ENCODE measurements at places on chromosomes 6 and 20.

DNA sequence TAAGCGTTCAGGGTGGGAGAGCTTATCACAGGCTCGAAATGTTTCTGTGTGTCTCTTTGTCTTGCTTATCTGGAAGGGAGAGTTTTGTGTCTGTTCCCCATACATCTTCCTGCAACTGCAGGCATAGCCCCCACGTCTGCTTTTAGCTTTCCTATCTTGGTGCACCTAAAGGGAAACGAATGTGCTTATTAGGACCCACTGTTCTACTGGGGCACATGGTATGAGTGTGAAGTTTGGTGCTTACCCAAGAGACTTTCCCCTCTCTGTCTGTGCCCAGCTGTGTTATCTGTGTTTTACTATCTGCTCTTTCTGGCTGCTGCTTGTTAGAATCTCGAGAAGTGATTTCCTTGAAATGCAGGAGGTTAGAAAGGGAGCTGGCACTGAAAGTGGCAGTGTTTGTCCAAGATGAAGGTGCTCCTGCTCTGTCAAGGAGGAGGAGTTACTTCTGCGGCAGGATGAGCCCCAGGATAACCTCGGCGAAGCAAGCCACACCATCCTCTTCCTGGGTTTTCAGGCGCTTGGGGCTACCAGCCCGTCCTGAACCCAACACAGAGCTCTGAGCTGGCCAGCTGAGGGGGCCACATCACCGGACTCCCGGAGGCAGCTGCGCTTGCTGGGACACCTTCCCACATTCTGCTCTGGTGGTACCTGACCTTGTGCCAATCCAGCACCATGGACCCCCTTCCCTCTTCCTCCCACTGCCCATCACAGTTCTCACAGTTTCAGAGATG is 23.4 kb downstream of the DYNLT1 start:
- no peak for DNase-seq

DNA sequence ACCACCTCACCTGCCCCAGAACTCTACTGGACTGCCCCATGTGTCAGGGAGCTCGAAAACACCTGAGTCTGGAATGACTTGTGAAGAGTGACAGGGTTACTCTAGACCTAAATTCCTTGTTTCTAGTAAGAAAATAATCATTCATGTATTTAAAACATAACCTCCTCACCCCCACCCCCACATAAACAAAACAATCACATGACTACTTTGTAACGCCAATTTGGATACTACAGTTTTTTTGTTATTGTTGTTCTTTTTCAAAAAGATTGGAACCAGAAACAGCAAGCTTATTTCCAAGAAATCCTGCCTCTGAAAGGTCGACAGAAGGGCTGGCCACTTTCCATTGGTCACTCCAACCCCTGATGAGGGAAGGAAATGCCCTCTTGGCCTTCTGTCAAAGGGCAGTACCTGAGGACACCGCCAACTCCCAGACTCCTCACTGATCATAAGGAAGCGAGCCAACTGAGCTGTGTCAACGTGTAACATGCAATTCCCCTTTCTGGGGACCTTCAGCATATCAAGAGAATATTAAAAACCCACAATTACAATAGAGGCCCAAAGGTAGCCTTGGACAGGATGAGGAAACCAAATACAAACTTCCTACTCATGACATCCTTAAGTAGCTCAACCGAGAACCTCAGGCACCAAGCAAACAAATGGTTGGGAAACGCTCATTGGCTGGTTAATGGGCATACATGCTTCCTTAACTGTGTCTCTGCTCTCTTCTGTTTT is 2.6 kb downstream of the MCUR1 start:
- DNase-seq, result no peak

- no peak for DNase-seq
Measured at GRCh38 chr20:57586370-57586793, 25.5 kb downstream of the PCK1 start.

DNA sequence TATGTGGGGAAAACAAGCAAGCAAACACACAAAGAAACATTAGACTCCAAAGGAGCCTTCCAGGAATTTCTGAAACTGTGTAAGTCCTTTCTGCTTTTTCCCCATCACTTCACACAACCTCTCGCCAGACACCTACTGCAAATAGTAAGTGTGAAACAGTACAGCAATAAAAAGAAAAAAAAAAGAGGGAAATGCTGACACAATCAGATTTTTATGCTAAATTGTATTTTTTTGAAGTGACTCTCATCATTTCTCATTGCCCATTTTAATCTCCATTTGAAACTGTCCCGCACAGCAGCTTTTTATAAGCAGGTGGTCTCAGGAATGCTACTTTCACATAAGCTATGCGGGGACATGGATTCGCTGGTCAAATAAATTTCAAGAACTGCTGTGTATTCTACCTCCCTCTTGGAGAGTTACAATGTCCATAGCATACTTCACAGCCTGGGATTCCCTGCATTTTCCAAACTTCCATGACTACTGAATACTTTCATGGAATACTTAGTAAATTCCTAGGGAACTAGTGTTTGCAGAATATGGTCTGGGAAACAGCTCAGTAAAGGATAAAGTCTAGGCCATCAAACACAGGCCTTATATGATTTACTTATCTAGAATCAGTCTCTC is 139.9 kb upstream of the TSHZ2 start:
- no peak for DNase-seq

GRCh38 chr6:3384241-3385143 is 72.4 kb downstream of the SLC22A23 start:
- no peak for DNase-seq

- DNase-seq, result no peak
Measured at GRCh38 chr6:159908535-159908934, 17.7 kb downstream of the MAS1 start.

GRCh38 chr6:39224011-39224410 is 5.3 kb downstream of the KCNK5 start:
- no peak for DNase-seq

- no peak for DNase-seq
Measured at GRCh38 chr6:38783443-38784228, 68.5 kb downstream of the DNAH8 start.

DNA sequence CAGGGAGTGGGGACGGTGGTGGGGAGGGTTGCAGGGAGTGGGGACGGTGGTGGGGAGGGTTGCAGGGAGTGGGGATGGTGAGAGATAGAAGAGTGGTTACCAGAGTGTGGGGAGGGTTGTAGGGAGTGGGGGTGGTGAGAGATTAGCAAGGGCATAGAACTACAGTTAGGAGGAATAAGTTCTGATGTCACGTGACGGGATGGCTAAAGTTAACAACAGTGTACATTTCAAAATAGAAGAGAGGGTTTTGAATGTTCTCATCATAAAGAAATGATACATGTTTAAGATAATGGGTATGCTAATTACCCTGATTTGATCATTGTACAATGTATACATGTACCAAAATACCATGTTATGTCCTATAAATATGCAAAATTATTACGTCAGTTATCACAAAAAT is 57.6 kb upstream of the FRMD1 start:
- no peak for DNase-seq

DNA sequence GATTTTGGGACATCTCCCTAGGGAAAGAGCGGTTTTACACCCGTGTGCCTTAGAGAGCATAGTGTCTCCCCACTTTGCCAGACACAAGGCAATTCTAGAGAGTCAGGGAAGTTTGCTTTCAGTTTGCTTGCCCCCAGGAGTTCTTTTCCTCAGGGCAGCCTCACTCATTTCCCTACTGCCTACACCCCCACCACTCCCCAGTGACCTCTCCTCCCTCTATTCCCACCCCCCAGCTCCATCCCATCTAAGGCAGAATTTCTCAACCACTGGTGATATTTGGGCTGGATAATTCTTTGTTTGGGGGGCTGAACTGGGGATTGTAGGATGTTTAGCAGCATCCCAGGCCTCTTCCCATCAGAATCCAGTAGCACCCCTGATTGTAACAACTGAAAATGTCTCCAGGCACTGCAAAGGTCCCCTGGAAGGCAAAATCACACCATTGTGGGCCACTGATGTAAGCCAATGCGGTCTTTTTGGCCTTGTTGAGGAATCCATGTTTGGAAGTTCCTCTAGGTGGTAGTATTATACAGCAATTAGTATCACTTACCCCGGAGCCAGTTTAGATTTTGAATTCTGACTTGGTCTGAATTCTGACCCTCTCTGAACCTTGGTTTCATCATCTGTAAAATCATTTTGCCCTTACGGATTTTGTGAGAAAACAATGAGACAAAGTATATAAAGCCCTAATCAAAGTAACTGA is 1.3 kb downstream of the EPPIN start:
- no peak for DNase-seq

DNA sequence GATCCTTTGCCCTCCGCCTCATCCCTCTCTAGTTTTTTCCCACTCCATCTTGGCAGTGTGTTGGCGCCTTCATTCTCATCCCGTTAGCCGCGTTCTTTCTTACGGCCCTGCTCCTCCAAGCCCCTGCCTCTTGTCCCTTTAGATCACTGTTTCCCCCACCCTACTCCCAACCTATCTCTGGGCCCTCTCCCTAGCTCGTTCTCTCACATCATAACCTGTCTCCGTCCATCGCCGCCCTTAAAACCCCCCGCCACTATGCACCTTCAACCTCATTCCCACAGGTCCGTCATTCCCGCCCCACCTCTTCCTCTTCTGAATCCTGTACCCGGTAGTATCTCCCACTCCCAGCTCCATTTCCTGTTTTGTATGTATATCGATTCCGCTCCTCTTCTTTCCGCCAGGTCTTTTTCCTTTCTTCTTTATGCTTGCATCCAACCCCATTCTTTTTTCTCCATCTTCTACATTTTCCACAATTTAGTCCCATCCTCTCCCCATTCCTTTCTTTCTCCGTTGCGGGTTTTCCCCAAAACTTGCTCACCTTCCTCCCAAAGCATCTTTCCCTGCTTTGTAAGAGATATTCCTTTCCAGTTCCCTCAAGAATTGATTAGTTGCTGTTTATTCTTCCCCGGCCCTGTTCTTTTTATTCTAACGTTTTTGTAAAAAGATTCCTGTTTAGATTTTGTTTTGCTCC is 671 bp downstream of the EFHC1 start:
- DNase-seq, result no peak

DNA sequence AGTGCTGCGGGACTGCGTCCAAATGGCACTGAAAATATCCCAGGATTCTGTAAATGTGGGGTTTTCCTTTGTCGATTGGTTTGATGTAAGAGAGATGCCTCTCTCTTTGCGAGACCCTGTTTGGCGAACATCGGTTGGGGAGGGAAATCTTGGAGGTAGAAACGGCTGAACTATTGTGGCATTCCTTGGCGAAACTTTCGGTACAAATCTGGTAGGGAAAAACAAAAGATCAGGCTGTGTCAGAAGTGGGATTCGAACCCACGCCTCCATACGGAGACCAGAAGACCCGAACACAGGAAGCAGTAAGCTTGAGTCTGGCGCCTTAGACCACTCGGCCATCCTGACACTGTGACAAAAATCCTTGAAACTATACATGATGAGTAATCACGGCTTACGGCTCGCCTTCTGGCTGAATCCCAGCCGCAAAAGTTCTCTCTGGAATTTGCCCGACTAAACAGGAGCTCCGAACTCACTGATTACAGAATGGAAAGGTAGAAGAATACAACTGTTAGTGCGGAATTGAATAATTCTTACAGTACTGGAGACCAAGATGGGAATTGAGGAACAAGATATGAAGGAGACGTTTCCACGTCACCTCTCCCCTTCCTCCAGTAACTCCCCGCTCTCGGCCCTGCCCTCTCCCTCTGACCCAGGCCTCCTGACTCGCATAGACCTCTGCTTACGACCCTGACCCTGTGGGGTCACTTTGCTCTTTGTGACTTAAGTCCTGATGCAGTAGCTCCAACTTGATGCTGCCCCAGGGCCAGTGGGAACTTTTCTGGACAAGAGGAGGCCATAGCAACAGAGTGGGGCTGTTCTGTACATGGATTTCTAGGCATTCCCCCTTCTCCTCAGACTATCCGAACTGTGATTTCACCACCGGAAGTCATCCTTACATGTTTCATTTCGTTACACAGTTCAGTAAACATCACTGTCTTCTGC is 132.8 kb upstream of the ZNF184 start:
- no peak for DNase-seq

DNA sequence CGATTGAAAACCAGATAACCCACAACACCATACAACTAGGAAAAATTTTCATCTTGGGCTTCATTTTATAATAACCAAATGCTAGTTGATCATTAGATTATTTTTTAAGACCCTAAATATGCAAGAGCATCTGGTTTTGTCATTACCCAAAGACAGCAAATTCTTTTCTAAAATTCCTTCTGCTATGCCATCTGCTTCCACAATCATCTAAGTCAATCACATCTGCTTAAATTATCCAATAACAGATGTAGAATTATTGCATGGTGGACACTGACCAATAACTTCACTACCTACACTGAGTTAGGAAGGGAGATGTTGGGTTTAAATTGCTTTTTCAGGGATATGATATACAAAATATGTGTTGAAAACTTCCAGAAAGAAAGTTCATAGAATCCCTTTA is 41.9 kb downstream of the PKHD1 start:
- no peak for DNase-seq

DNA sequence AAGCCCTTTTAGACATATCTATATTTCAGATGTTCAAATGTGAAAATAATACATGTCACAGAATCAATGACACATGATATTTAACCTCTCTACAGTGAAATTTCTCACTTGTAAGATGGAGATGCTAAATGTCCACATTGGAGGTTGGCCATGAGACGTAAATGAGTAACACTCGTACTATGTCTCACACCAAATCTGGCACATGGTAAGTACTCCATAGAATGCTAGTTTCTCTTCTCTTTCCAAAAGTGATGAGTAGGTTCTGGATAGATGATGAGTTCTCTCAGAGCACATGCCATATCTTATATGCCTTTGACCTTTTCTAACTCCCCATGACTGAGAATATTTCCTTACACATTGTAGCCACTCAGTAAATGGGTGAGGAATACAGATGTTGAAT is 17.7 kb downstream of the GFOD1 start:
- DNase-seq, result no peak

- no peak for DNase-seq
Measured at GRCh38 chr6:41940759-41941279, 789 bp downstream of the CCND3 start.

DNA sequence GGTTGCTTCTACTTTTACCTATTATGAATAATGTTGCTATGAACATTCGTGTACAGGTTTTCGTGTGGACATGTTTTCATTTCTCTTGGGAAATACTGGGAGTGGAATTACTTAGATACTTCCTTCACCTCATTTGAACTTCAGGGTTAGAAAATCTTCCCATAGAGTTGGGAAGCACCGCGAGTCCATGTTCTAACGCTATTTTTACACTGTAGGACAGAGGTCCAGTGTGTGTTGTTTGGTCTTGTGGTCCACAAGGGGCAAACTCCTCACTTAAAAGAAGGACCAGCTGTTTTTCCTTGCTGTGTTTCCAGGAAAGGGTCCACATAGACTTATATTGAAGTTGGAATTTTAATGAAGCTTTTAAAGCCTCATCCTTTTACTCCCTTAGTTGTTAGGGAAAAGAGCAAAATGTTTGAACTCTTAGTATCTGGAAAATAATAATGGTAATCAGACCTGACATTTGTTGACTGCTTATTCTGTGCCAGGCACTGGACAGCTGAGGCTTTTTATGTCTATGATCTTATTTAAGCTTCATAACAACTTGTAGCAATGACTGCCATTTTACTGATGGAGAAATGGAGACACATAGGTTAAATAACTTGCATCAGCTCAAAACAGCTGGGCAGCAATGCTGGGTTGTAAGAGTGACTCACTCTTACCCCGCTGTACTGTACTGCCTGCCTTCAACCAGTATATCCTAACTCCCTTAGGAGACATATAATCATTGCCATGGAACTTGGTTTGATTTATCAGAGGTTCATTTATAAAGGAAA is 52.0 kb downstream of the CDC5L start:
- no peak for DNase-seq

GRCh38 chr6:40848868-40849514 is 190.0 kb downstream of the UNC5CL start:
- DNase-seq, result no peak

- DNase-seq, result no peak
Measured at GRCh38 chr20:44071526-44072111, 115.4 kb downstream of the JPH2 start.
